ENCODE measurements at places on chromosomes 1 and 21.

DNA sequence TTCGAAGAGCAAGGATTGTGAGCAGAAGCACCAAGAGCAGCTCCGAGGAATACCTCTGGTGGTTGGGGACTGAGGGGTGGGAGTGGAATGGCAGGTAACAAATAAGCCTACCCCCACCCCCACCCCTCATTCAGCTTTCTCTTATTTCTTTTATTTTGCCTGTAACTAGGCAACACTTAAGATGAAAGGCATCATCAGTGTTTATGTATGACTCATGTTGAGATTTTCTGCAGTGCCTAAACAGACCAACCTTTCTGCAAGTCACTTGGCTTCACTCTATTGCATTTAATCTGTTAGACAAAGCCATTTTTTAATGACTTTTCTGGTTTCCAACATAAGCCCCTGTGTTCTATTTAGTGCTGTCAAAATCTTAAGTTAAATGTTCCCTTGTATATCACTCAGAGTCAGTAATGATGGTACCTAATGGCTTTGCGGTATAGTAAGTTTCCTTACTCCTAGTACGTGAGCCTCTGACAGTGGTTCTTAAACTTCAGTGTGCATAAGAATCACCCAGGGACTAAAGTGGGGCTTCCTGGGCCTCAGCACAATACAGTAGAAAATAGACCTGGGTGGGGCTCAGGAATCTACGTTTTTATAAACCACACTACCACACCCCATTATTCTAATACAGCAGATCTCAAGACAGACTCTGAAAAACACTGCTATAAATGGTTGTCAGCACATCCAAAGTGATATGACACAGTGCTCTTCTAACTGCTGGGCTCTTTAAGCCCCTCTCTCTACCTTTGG is 19.9 kb downstream of the CASQ2 start:
- DNase-seq = no peak

- DNase-seq = no peak
Measured at GRCh38 chr1:65896721-65897120, 104.0 kb downstream of the PDE4B start.

DNA sequence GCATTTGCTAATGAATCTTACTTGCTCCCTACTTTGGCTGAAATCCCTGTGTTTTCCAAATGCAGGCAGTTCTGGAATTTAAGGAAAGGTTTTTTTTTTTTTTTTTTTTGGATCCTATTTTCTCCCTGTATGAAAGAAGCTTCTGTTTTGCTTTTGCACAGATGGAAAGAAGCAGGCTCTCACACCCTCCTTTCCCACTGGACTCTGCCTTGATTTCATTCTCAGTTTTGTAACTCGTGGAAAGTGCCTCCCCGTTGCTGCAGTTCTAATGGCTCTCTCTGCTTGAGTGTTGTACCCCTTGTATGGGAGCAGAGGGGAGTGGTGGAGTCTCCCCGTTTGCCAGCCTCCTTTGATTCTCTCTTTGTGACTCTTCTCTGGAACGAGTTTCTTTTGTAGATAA is 291.9 kb downstream of the CAMTA1 start:
- no peak for DNase-seq

- DNase-seq = no peak
Measured at GRCh38 chr1:24322470-24323177, 3.5 kb downstream of the GRHL3 start.
